ENCODE measurements at places on chromosomes 1 and 21.

DNA sequence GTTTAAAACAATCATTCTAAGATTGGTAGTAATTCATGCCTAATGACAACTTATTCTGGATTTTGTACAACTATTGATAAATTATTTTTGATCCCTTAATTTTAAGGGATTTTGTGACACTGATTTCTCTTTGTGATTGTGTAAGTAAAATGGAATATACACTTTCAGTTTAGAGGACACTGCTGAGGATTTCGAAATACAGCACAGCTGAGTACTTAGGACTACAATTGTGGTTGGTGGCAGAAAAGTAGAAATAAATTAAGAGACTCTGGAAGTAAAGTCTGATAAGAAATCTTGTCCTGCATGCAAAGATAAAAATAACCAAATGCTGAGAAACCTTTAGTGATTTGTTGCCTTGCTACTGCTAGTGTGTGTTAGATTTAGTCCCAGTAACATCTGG lies 40.0 kb downstream of the TYW3 start:
- no peak for DNase-seq

- DNase-seq: no peak
Measured at GRCh38 chr1:14778898-14779865, 180.7 kb downstream of the KAZN start.

- DNase-seq: no peak
Measured at GRCh38 chr1:201359873-201360210, 17.6 kb downstream of the TNNT2 start.

DNA sequence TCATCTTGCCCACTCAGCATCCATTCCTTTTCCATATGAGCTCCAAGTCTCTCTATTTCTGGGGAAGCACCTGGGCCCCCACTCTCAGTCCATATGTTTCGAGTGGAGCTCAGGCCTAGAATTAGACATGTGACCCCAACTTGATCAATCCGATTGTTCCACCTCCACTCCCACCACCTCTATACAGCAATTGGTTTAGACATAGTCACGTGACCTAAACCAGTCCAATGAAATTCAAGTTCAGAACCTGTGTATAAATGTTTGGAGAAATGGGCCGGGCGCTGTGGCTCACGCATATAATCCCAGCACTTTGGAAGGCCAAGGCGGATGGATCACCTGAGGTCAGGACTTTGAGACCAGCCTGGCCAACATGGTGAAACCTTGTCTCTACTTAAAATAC lies 29.6 kb upstream of the CLIC4 start:
- no peak for DNase-seq

GRCh38 chr1:205248793-205249601 lies 21.3 kb downstream of the TMCC2 start:
- no peak for DNase-seq

- no peak for DNase-seq
Measured at GRCh38 chr21:20882462-20883407, 115.5 kb upstream of the NCAM2 start.

DNA sequence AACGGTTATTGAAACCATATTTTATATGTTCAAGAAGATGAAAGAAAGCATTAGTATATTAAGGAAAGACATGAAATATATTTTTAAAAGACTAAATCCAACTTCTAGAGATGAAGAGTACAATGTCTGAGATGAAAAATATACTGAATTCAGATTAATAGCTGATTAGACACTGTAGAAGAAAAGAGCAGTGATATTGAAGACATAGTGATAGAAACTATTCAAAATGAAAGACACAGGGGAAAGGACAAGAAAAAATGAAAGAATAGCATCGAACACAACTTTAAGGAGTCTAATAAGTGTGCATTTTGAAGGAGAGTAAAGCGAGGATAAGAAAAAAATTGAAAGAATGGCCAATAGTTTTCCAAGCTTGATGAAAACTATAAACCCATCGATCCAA lies 11.2 kb upstream of the IFNAR1 start:
- DNase-seq: no peak

DNA sequence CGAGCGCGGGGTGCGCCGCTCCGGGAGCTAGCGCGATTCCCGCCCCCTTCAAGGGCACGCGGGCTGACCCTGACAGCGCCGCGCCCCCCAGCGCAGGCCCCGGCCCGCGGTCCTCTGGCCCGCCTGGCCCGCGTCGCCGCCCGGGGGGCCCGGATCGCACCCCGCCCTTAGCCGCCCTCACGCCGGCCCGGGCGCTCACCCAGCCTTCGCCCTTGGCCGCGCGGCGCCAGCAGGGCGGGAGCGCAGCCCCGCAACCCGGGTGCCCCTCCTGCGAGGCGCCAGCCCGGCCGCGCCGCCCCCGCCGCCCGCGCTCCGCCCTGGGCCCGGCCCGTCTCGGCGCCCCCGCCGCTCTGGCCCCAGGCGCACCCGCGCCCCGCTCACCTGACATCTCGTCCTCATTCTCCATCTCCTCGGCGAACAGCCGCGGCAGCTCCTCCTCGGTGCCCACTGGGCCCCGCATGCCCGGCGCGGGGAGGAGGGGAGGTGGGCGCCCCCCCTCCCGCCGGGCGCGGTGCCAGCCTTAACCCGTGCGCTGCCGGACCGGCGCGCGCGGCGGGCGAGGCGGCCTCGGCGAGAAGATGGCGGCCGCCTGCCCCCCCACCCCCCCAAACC lies 451 bp downstream of the CHD5 start:
- no peak for DNase-seq

DNA sequence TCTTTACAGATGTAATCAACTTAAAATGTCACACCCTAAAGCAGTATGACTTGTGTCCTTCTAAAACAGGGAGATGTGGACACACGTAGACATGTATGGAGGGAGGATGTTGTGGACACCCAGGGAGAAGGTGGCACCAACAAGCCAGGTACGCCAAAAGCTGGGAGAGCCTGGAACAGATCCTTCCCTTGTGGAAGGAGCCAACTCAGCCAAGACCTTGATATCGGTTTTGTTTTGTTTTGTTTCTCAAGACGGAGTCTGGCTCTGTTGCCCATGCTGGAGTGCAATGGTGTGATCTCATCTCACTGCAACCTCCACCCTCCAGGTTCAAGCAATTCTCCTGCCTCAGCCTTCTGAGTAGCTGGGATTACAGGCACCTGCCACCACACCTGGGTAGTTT lies 45.6 kb downstream of the CHAF1B start:
- no peak for DNase-seq

- DNase-seq: no peak
Measured at GRCh38 chr1:181898773-181899172, 162.7 kb downstream of the ZNF648 start.

DNA sequence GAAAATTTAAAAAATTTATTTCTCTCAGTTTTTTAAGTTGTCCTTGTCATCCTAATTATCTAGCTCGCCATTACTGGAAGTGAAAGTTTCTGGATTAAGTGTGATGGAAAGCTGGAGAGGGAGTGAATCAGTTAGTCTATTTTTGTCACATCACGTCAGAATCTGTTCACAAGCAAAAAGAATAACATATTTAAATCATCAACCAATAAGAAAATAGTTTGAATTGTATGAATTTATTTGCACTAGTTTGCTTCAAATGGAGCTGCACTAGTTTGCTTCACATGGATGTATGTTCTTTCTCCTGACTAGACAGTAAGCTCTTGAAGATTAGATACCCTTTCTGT lies 22.8 kb downstream of the PHC2 start:
- DNase-seq: no peak

DNA sequence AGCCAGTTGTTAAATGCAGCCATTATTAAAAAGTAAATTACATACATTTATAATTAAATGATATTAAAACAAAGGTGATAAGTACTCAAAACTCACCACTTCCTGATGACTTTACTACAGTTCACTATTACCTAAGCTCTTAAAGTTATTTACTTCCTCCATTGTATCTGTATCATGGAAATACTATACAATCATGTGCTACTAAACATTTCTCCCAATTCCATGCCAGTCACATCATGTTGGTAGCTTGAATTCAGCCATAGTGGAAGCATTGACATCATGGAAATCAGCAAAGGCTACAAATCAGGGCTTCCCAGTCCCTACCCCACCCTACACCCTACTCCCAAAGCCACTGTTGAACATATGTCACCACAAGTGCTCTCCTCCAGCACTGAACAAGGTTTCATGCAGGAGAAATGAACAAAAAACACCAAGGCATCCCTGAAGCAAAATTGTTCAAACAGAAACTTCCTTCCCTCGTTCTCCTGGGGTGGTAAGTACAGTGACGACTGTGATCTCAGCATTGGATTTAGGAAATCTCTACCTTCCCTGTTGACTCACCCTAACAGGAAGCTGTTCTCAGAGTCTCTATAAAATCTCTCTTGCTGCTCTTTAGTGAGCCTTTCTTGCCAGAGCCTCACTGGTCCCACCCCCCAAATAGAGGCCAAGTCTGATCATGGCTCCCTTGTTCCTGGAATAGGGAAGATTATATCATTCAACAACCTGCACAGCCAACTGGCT lies 12.7 kb downstream of the VSIG8 start:
- DNase-seq: no peak

GRCh38 chr1:204280099-204280961 lies 66.5 kb upstream of the GOLT1A start:
- no peak for DNase-seq

GRCh38 chr1:45325851-45326506 lies 716 bp upstream of the HPDL start:
- no peak for DNase-seq

GRCh38 chr1:91764471-91765115 lies 121.4 kb downstream of the TGFBR3 start:
- no peak for DNase-seq

GRCh38 chr1:84410328-84411095 lies 12.2 kb downstream of the DNASE2B start:
- no peak for DNase-seq

- DNase-seq: no peak
Measured at GRCh38 chr21:14046401-14046800, 164.4 kb downstream of the LIPI start.

GRCh38 chr1:42660907-42661500 lies 2.8 kb downstream of the PPIH start:
- no peak for DNase-seq

- no peak for DNase-seq
Measured at GRCh38 chr1:97898948-97899347, 21.9 kb downstream of the DPYD start.

- DNase-seq: no peak
Measured at GRCh38 chr1:7534061-7534825, 236.9 kb upstream of the VAMP3 start.

- DNase-seq: no peak
Measured at GRCh38 chr1:228392111-228392936, 14.3 kb downstream of the TRIM11 start.

DNA sequence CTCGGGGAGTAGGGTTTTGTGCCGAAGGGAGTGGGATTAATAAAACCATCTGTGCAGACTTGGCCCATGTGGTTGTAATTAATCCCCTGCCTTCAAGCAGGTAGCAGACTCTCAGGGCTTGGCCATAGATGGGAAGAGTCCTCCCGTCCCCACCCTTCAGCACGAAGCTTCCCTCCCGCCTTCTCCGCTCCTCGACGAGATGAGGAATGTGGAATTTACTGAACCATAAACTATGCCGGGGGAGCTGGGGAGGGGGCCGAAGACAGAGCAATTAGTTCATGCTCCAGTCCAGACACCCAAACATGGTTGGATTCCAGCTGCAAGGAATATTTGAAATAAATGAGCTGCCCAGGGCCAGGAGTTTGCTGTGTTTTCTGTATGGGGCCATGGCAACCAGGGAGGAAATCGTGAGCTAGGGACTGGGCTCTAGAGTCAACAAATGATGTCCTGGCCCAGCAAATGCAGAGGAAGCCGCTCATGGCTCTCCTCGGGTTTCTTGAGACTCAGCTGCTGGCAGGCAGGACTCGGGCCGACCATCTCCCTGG lies 78.8 kb downstream of the SPSB1 start:
- no peak for DNase-seq

- no peak for DNase-seq
Measured at GRCh38 chr1:3467096-3468036, 12.9 kb downstream of the ARHGEF16 start.

- no peak for DNase-seq
Measured at GRCh38 chr1:67788238-67788790, 45.0 kb downstream of the GNG12 start.

GRCh38 chr1:206725109-206725963 lies 40.6 kb downstream of the MAPKAPK2 start:
- peak; percentile 21 for DNase-seq

GRCh38 chr1:94642617-94643321 lies 101.2 kb upstream of the F3 start:
- no peak for DNase-seq

GRCh38 chr1:169877800-169878491 lies 15.8 kb downstream of the SCYL3 start:
- no peak for DNase-seq

DNA sequence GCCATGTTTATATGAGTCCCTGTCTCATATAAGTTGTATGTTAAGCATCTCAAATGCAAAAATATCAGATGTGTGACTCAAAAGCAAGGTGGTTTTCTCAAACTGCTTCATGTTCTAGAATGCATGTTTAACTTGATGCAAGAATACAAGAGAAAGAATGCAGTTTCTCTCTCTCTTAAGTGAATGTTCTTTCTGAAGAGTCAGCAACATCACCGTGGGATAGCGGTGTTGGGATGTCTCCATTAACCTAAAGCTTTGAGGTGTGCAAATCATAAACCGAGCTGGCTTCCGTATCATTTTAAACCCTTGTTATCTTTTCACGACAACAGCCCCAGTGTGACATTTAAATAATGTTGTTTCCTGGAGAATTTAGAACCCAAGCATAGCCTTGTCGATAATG lies 48.4 kb upstream of the TARBP1 start:
- no peak for DNase-seq

GRCh38 chr21:46109313-46110221 lies 11.7 kb downstream of the COL6A2 start:
- no peak for DNase-seq

GRCh38 chr21:16743317-16743716 lies 769.5 kb upstream of the CXADR start:
- no peak for DNase-seq

GRCh38 chr1:31374511-31375196 lies 1.8 kb upstream of the FABP3 start:
- no peak for DNase-seq

GRCh38 chr1:212162635-212163034 lies 122.6 kb upstream of the PPP2R5A start:
- DNase-seq: no peak

All from stimulated activated CD8-positive, alpha-beta memory T cell treated with anti-CD3 and anti-CD28 coated beads, Interleukin-4, amount 100 ng/mL, for 1 hour (primary cell).